Fibroblast of the aortic adventitia (primary cell): ENCODE measurements at places on chromosomes 16 and 17.

GRCh38 chr16:50802961-50803360 is 61.1 kb downstream of the CYLD start:
- DNase-seq: no peak

DNA sequence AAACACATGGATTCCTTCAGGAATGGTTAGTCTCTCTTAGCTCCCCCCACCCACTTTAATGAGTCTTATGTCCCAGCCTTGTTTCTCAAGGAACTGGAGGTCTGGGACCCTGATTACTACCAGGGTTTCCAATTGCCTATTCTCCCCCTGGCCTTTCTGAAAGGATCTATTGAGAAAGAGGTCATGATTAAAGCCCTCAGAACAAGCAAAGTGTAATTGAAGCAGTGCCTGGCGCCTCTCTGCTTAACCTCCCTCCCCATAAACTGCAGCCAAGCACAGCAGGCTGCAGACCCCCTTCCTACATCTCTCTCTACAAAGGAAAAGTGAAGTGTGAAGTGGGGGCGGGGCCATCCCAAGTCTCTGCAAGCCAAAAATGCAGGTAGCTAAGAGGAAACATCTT is 159.7 kb upstream of the CDH11 start:
- DNase-seq: no peak

GRCh38 chr16:10756574-10756973 is 12.9 kb downstream of the NUBP1 start:
- DNase-seq: peak; percentile 22

GRCh38 chr16:84141143-84141670 is 3.8 kb downstream of the HSDL1 start:
- DNase-seq: no peak

GRCh38 chr16:23434380-23434779 is 18.6 kb downstream of the COG7 start:
- peak; percentile 85 for DNase-seq

GRCh38 chr17:40093005-40093579 is 7.3 kb downstream of the NR1D1 start:
- DNase-seq: no peak

- peak; percentile 69 for DNase-seq
These were observed 1.0 kb downstream of the KIFC3 start for GRCh38 chr16:57801098-57801808.
